ENCODE measurements at places on chromosomes 11 and 22.
A peak's percentile ranks its signal among the peaks of the same experiment; 100 is the strongest.

- no peak for DNase-seq
Measured at GRCh38 chr11:12565406-12565805, 108.8 kb upstream of the TEAD1 start.

- no peak for DNase-seq
Measured at GRCh38 chr11:32139896-32140520, 49.1 kb downstream of the RCN1 start.

DNA sequence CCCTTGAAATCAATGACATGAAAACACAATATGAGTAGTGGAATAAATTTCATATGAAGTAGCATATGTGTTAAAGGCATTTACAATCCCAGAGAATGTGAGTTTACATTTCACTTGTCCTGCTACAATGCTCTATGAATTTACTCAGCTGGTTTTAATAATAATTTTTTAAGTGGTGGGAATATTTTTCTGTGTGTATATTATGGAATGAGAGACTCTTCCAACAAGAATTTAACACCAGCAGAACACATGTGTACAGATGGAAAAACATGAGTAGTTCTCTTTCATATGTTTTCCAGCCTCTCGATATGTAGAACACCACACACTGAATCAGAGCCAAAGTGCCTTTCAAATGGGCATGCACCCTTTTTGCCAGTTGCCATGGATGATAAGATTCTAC, 170.4 kb downstream of the MAML2 start:
- no peak for DNase-seq

DNA sequence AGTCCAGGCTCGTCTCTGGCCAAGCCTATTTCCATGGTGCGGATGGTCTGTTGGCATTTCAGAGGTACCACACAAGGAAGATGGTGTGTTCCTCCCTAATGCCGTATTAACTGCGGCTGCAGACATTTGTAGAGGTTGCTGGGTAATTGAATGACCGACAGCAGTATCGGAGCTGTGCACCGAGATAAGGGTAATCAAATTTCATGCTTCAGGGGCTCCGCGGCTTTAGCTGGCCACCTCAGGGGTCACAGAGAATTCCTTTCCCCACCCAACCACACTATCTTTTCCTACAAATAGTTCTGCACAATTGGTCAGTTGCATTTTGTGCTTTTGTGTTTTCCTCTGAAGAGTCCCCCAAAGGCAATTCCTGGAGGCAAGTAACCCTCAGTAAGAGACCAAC, 297.4 kb downstream of the OPCML start:
- DNase-seq: no peak

- DNase-seq: no peak
Measured at GRCh38 chr11:118260353-118260752, 3.7 kb downstream of the MPZL2 start.

DNA sequence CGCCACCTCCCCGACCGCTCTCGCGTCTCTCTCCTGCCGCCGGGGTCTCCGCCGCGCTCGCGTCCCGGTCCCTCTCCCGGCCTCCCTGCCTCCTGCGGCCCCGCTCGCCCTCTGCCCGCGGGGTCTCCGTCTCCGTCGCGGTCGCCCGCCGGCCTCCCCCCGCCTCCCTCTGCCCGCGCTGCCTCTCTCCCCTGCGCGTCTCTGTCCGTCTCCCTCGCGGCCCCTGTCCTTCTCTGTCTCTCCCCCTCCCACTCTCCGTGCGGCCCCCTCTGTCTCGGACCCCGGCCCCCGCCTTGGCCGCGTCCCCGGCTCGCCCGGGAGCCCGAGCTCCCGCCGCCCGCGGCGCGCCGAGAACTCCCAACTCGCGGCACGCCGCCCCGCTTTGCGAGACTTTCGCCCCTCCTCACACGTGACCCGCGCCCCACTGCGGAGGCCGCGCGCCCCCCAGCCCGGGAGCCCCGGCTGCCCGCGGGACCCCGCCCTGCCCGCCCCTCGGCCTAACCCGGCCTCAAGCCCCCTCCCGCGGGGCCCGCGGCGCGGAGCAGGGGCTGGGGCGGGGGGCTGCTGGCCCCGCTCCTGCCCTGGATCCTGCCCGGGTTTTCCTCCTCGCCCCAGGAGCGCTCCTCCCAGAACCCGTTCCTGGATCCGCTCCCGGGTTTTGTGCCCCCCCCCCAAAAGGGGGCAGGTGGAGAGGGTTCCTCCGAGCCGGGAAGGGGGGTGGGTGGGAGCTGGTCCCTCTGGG, 702 bp upstream of the KCNJ4 start:
- no peak for DNase-seq

DNA sequence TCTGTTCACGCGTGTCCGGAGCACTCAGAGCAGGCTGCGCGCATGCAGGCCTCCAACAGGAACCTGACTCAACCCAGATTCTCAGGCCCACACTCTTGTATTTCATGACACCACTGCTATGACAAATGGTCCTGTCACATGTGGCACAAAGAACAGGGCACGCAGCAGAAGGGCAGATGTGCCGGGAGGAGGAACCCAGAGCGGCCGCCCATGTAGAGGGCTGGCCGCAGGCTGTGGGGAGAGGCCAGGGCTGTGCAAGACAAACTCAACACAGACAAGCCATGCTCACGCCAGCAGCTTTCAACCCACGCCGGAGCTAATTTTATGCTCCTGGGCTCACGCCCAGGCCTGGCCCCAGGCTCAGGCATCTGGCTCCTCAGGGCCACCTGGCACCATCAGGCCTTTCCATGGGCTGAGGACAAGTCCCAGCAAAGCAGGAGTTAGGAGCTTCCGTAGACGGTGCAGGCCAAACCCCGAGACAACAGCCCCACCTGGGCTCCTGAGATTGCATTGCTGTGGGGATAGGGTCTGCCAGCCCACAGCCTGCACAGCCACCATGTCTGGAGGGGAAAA, 40.0 kb downstream of the DUSP8 start:
- DNase-seq: no peak

GRCh38 chr11:24163146-24163545, 333.7 kb upstream of the LUZP2 start:
- no peak for DNase-seq

DNA sequence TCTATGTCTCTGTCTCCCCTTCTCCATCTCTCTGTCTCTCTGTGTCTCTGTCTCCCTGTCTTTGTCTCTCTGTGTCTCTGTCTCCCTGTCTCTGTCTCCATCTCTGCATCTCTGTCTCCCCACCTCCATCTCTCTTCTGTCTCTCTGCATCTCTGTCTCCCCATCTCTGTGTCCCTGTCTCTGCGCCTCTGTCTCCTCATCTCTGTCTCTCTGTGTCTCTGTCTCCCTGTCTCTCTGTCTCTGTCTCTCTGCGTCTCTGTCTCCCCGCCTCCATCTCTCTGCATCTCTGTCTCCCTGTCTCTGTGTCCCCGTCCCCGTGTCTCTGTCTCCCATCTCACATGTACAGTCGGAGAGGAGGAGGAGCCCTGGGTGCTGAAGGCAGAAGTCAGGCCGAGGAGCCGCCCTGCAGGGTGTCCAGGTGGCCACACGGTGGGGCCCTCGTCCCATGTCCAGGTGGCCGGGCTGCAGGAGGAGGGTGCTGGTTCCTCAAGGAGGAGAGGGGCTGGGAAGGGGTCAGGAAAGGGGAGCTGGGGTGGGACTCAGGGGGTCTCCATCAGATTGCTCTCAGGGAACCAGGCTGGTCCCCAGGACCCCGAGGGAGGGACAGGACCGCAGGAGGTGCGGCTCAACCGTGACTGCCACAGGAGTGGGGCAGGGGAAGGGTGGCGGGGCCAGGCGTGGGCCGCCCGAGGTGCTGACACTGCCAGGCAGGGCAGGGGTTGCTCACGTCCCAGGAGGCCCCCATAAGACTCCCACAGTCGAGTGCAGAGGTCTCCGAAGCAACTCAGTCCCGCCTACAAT, 25.6 kb upstream of the TH start:
- peak; percentile 56 for DNase-seq

All from stimulated activated CD8-positive, alpha-beta memory T cell treated with anti-CD3 and anti-CD28 coated beads, Interleukin-12 subunit alpha, Interleukin-12 subunit beta, amount 100 ng/mL, for 4 hours (primary cell).